ENCODE measurements at places on chromosomes 12 and 14. TPM values are rescaled to one million over a fixed set of nuclear protein-coding genes. Genes with fewer than 3 reads are reported as not detected.

Gene SYNDIG1L
- not detected for polyA plus RNA-seq

GRCh38 chr14:85421186-85421877 is 108.6 kb upstream of the FLRT2 start:
- no peaks in the 10 kb centered on the region for H3K27me3 ChIP-seq
- DNase-seq, result no peak
- H3K27ac ChIP-seq, result no peak overlapping the region
- H3K4me1 ChIP-seq, result no peaks in the 10 kb centered on the region
- H3K36me3 ChIP-seq, result no peaks in the 10 kb centered on the region

DNA sequence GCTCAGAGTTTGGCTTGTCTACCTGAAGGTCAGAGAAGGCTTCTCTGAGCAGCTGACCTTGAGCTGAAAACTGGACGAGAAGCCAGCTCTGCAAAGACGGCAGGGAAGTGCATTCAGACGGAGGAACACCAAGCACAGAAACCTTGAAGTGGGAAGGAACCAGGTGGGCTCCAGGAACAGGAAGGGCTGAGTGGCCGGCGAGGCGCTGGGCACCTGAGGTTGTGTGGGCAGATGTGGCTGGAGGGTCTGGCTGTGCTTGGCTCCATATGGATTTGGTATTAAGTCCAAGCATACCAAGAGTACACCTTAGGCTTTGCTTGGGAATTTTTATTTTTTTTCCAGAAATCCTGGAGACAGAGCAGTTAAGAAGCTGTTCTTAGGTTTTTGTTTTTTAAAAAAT is 130.6 kb downstream of the SCARB1 start:
- H3K27ac ChIP-seq, result no peak overlapping the region
- no peaks in the 10 kb centered on the region for H3K27me3 ChIP-seq
- peaks cover 14% of the 10 kb centered on the region for H3K4me1 ChIP-seq
- no peaks in the 10 kb centered on the region for H3K36me3 ChIP-seq
- DNase-seq, result no peak

- H3K4me3 ChIP-seq, result no peak overlapping the region
- no peaks in the 10 kb centered on the region for H3K4me1 ChIP-seq
- H3K27me3 ChIP-seq, result no peaks in the 10 kb centered on the region
- no peak overlapping the region for H3K27ac ChIP-seq
Measured at GRCh38 chr12:33357181-33357580, 82.4 kb downstream of the SYT10 start.

DNA sequence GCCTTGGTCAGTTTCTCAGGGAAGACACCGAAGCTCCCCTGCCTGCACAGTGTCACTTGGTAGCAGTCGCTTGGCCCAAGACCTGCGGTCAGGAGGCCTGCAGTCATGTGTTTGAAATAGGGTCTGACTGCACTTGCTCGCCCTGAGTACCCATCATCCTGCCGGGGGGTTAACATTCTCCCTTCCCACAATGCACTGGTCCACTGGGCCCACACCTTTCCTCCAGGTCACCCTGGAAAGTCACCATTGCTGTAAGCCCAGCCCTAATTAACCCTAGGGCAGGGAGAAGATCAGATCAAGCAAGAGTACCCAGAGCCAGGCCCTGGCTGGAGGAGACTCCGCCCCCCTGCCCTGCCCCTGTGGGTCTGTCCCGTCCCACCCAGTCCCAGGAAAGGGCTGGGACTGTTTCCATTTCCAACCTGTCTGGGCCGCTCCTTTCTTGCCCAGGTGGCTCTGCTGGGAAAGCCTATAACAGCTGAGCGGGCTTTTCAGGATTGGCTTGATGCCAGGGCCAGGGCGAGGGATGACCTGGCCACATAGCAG is 87.1 kb downstream of the ZFP36L1 start:
- no peaks in the 10 kb centered on the region for H3K36me3 ChIP-seq
- no peak overlapping the region for H3K4me3 ChIP-seq
- H3K27me3 ChIP-seq, result no peaks in the 10 kb centered on the region
- peaks cover 3% of the 10 kb centered on the region for H3K4me1 ChIP-seq

Data from psoas muscle (tissue), 8 donors.